ENCODE measurements at places on chromosomes 2 and 18.

DNA sequence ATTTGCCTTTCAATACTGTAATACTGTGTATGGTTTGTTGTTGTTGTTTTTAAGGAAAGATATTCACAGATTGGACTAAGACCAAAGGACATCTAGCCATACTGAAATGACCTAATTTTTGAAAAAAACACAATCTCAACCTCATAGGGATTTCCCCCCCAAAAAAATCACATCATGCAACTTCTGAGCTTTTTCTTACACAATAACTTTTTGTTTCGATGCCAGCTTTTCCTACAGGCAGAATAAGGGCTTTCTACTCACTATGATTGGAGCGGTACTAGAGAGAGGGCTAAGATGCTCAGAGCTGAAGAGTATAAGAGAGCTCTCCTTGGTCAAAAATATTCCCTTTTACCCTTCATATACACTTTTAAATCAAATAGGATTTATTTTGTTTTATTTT lies 32.4 kb upstream of the SLC3A1 start:
- no peak for DNase-seq

DNA sequence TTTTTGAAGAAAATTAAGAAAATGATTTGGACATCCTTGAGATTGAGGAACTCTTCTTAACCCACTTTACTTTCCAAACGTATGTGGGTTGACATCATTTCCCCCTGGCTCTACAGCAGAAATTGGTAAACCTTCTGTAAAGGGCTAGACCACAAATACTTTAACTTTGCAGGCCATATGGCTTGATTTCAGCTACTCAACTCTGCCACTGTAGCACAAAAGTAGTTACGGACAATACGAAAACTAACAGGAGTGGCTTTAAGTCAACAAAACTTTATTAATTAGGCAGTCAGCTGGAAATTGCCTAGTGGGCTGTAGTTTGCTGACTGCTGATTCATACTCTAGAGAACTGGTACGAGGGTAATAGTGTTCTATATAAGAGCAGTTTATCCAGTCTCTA lies 83.2 kb upstream of the DTNB start:
- no peak for DNase-seq

- DNase-seq = no peak
Observed at GRCh38 chr2:118431165-118431517, 342.9 kb downstream of the INSIG2 start.

DNA sequence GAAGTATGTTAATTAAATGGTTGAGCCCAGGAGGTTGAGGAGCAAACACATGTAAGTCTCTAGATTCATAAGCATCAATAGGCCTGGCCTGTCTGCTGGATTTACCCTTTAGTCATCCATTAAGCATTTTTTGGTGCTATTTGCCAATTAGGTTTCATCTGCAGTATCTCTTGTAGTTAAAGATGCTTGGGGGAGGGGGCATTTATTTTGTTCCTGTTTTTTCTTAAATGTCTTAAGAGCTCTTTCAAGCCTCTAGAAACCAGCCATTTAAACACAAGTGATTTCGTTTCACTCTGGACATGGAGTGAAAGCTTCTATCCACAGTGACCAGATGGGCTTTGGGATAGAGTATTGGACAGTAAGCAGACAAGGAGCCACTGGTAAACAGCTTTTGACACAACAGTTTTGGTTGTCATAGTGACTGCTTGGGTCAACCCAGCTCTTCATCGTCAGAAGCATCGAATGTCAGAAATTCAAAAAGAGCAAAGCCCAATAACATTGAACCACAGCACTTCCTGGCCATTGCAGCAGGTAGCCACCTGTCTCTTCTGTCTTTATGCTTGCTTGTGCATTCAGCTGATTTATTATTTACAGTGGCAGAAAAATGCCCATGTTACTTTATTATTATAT lies 4.9 kb downstream of the QPCT start:
- DNase-seq = no peak

DNA sequence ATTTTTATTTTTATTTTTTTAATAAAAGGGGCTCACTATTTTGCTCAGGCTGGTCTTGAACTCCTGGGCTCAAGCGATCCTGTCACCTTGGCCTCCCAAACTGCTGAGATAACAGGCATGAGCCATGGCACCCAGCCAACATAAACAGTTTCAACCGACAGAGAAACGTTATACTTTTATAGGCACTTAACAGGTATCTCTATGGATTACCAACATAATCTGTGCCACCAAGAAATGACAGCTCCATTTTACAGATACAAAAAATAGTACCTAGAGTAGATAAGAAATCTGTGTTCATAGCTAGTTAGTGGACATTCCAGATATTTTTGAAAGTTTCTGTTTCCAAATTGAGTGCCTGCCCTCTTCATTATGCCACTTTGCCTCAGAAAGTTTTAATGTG lies 1316.7 kb downstream of the LRP1B start:
- DNase-seq = no peak

DNA sequence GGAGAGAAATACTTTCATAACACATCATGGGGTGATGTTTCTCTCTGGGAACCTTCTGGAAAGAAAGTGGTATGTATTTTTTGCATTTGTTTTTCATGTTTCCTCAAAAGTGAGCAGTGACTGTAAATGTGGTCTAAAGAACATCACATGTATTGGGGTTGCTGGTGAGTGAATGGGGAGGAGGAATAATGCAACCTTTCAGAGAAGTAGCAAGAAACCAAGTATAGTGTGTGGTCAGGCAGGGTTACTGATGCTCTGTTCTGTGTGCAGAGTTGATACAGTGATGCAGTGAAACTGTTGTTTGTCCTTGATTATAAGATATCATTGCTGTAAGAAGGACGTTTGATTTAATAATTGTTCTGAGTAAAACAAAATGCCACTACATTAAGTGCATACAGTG lies 24.1 kb downstream of the ADNP2 start:
- DNase-seq = no peak

DNA sequence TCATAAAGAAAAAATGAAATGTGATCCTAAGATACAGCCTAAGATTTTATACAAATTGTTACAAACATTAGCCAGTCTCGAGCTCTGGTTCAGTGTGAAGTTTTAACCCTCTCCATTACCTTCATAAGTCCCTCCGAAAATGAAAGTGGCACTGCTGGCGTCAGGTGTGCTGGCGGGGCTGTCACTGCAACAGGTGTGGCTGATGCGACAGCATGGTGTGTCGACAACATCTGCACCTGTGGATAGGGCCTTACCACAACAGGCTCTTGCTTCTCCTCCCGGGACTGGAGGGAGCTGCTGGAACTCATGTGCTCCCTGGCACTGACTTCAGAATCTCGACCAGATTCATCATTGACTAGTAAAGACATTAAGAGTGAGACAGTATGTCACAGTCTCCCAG lies 10.3 kb downstream of the SAP130 start:
- no peak for DNase-seq

- no peak for DNase-seq
Observed at GRCh38 chr18:68604256-68604655, 110.7 kb downstream of the TMX3 start.

All from NCI-H526 treated with DMSO at 0.1 percent for 48 hours (cell line).